Cerebellar nuclear complex (tissue), 1 donor: ENCODE measurements at places on chromosomes 12 and 14.

DNA sequence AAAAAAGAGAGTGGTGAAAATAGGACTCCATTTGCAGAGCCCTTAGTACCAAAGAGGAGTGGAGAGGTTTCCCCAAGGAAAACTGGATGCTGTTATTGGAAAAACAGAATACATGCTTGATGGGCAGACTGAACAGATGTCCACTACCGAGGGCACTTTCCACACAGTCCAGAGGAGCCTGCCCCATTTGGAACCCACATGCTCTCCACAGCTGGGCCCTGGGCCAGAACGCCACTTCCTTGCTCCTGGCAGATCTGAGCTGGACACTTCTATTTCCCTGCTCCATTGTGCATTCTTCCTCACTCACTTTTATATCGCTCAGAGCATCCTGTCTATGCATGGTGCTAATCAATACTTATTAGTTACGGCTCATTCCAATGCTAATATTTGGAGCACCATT is 249.9 kb downstream of the SLC15A4 start:
- DNase-seq = no peak

DNA sequence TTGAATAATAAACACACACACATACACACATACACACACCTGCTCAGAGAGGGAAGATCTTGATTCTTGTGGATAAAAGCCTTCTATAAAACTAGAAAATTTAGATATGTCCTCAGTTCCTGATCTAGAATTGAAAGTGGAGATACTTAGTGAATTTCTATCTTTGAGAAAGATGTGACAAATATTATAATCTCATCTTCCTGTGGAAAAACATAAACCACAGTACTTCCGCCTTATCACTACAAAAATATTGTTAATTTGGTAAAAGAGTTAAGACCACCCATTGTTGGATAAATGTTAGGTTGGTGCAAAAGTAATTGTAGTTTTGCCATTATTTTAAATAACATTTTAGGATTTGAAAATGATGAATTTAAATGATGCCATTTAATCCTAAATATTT is at the start of gene KLRK1:
Gene KLRK1 (minus strand): TSS at position 138 of the 400 bp plus-strand sequence. CDS start 1,231 bp downstream, outside the sequence.
- no peak for DNase-seq

- no peak for DNase-seq
Measured at GRCh38 chr14:49212721-49213120, 373.5 kb downstream of the RPS29 start.

DNA sequence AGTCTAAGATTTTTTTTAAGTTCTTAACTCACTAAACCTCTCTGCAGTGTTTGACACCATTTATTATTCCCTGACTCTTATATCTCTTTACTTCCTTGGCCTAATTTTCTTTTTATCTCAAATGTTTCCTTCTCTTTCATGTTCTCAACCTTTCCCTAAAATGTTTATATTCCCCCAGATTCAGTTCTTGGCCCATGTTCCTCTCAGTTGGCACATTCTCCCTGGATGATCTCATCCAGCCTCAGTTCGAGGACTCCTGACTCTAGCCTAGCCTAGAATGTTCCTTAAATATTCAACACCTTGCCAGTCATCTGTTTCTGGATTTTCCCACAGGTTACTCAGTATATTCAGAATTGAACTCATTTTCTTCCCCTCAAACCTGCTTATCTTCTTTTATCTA is 81.3 kb downstream of the SCN8A start:
- no peak for DNase-seq

- DNase-seq = no peak
Measured at GRCh38 chr12:4960030-4960429, 50.3 kb downstream of the KCNA1 start.
